ENCODE measurements at places on chromosomes 5 and 9.

DNA sequence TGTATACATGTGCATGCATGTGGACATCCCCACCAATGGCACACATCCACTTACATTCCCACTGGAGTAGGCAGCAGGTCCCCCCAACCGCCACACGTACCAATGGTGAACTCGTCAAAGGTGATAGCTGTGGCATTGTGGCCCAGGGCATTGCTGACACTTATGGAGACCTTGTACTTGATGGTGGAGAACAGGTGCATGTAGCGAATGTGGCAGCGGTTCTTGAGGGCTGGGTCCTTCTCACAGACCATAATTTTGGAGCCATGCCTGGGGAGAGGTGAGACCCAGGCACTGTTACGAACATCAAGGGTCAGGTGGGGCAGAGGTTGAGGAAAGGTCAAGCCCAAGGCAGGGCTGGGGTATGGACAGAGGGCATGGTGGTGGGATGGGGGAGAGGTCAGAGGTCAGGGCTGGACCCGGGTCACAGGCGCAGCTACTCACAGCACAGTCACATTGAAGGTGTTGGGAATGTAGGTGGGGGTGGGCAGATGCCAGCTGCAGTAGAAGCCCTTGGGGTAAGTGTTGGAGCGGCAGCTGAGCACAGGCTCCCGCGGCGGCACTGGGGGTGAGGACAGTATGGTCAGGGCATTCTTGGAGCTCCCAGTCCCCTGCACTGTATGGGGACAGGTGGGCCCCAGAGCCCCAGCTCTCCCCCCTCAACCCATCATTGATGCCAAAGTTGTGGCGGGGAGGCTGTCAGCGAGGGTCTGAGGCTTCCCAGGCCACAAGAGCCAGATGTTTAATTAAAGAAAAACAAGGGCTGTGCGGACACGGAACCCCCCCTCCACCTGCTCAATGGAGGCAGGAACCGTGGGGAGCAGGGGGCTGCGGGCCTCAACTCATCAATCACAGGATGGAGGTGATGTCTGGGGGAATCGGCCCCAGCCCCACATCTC is 31.9 kb downstream of the CNTFR start:
- DNase-seq = no peak

DNA sequence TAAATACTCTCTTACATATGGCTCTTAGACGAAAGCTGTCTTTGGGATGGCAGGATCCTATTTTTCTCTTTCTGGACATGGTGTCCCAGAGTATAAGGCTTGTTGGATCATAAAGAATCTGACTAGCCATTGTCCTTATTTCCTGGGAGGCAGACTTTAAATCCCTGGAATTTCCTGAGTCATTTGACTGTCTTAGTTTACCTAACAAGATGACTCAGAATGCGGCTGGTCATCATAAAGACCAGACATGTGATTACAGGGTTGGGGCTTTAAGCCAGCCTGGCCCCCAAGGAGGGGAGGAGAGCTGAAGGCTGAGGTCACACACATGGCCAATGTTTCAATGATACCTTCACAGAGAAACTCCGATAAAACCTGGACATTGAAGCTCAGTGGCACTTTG is 37.2 kb downstream of the FAM240B start:
- peak; percentile 57 for DNase-seq

- no peak for DNase-seq
Observed at GRCh38 chr9:129185991-129186390, 7.9 kb upstream of the IER5L start.

- no peak for DNase-seq
Observed at GRCh38 chr5:11046160-11046559, 285.1 kb upstream of the DAP start.

DNA sequence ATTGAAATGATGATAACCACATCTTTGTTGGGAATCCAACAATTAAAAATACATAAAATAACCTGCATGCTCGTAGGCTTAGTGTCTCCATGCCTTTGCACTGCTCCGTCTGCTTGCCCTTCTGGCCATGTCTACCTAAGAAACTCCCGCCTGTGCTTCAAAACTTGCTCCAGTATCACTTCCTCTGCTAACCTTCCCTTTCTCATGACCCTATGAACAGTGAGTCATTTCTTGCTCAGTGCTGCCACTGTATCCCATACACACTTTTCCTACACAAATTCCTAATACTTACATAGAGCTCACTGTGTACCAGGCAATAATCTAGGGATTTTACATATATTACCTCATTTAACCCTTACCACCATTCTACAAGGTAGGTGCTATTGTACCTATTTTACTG is 33.5 kb downstream of the TMEM245 start:
- no peak for DNase-seq

DNA sequence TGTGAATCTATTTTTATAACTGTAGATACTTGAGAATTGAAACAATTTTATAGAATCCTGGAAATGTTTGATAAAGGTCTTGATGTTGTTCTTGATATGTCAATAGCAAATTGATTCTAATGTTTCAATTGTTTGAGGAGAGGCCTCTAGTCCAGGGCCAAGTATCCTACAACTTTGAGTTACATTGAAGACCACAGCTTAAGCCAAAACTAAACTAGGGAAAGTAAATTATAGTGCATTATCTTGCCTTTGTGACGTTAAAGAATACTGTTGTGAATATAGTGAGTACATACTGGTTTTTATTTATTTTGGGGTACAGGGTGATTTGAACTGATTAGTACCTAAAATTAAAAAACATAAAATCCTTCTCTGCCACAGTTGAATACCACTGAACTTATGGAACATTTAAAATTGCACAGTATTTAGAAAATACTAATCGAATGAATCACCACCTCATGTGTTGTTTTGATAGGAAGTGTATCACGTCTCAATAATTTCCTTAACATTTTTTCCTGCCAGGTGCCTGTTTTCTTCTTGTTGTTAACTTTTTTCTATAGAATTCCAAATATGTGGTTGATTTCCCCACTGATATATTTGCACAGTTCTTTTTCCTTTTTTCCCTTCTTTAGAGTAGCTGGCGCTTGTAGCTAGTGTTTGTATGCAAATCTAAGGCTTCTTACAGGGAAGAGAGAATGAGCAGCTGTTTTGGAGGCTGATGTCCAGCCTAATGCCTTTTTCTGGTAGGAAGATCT is 12.5 kb downstream of the ARHGEF28 start:
- DNase-seq = no peak

- DNase-seq = no peak
Observed at GRCh38 chr5:167812871-167813270, 478.6 kb upstream of the WWC1 start.

DNA sequence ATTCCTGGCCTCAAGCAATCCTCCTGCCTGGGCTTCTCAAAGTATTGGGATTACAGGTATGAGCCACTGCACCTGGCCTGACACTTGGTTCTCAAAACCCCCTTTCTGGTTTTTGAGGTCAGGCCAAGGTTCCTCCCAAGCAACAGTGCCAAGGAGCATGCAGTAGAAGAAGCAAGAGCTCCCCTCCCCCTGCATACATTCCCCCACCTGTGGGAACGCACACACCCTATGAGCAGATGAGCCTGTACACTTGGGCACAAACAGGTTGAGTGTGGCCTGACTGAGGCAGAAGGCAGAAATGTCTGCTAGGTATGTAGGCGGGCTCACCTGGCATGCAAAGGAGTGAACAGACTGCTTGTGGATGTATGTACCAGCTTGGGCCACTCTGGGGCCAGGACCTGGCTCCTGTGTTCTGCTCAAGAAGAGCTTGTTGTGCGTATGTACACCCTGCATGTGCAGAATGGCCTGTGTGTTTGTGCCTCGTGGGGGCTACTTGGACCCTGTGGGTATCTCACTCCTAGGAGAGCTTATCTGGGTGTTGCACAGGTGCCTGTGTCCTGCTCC is 1.7 kb downstream of the GPRIN1 start:
- DNase-seq = no peak

DNA sequence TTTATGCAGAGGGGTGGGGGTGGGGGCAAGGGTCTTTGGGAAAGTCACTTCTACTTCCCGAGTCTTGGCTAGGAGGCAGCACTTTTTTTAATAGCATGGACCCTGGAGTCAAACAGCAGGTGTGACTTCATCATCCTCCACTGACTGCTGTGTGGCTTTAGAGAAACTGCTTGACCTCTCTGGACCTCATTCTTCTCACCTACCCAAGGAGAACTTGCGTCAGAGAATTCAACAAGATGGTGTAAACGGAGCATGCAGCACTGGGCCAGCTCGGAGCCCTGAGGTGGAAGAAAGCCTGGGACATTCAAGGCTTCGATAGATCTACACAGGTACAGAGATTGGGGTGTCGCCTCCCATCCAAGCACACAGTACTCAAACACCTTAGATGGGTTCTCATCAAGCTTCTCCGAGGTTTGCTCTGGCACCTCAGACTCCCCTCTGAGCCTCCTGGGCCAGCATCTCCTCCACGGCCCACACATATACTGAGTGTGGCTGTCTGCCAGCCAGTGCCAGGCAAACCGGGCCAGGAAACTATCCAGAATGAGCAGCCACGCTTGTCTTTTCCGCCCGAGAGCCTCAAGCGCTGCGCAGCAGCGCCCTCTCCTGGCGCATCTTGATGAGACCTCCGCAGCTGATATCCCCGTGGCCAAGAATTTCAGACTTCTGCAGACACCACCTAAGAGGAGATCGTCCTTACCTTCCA is 4.6 kb upstream of the SLC25A48 start:
- DNase-seq = peak; percentile 23

DNA sequence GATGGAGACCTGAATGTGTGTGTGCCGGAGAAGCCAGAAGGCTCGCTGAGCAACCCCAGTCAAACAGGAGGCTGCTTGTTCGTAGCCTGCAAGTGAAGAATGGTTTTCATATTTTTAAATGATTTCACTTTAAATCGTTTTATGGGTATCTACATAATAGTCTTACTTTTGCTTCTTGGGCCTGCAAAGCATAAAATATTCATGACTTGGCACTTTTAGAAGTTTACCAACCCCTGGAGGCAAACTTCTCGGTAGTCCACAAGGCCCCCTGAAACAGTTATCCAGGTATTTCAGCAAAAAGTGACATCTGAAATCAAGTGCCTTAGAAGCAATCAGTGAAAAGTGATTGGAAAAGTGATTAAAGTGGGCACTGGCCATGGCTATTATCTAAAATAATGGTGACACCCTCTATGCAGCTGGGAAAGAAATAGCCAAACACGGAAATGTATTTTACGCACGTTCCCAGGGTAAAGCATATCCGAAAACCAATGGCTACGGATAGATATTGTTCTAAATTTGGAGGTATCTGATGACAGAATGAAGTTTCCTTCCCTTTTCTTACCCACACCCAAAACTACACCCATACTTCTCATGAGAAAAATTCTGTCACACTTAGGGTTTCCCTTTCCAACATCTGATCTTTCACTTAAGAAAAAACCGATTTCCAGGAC is 39.0 kb downstream of the RAPGEF1 start:
- no peak for DNase-seq

GRCh38 chr5:84642795-84643194 is 258.1 kb upstream of the EDIL3 start:
- no peak for DNase-seq

GRCh38 chr5:35004200-35004599 is 43.5 kb downstream of the AGXT2 start:
- no peak for DNase-seq

- DNase-seq = no peak
Observed at GRCh38 chr5:78984439-78985115, 533 bp downstream of the ARSB start.

DNA sequence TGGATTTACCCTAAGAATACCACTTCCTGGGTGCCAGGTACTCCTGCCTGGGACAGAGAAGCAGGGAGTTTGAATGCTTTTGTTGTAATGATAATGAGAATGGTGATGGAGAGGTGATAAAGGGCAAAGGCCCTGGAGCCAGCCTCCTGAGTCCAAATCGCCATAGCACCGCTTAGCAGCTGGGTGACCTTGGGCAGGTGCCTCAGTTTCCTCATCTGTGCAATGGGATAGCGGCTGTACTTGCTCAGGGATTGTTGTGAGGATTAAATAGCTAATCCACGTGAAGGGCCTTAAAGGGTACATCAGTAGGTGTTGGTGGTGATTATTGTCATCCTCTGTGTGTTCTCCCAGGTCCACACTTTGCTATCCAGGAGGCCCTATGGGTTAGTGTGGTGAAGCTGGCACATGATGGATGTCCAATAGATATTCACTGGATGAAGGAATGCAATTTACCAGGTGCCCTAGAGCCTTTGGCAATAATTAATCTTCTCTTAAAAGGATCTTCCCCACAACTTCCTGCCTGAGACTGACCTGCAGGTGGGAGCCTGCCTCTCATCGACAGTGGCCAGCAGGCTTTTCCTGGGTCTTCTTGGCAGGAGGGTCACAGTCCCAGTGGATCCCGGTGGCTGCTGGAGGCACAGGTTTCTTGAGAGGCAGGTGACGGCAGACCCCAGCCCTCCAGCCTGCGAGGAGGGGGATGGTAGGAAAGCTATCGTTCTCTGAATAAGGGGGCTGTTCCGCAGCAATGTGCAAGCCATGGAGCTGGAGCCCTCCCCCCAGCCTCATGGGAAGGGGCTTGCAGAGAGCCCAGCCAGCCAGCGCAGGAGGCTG is 160.2 kb downstream of the MACROH2A1 start:
- no peak for DNase-seq

DNA sequence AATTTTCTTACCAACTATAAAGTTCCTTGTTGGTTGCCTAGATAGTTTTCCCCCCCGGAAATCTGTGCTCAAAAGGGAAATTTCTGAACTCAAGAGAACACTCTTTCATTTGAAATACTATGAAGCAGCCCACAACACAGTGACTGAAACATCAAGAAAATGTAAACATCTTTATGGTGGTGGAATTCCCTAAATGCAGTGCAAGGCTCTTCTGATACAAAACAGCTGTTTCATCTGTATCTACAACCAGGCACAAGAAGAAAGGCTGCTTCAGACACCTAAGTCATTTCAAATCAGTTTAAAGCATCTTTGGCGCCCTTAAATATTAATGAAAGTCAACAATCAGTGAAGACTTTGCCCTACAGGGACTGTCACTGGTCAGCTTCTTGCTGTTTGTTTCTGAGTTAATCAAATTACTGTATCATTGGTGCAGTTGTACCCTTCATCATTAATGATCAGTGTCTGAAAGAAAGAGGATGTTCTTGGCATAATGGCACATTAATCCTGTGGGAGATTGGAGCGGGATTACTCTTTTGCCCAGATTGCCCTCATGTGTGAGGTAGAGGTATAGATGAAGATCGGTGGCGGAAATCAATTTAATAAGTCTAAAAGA is 947.0 kb downstream of the NR2F1-AS1 start:
- DNase-seq = no peak

DNA sequence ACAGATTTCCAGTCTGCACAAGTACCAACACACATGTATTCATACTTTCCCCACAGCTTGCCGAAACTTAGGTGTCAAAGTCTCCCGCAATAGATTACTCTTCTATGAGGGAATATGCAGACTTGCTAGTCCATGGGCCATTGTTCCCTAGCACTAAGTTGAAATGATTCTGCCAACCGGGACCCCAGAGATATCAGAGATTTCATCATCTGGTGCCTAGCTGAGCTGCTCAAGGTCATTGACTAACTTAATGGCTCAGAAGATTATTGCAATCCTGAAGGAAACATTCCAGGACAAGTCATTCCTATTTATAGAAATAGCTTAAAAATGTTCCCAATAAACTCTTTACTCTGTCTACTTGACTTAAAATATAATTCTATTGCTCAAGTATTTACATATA is 202.6 kb downstream of the PIK3R1 start:
- DNase-seq = no peak

GRCh38 chr5:96374653-96375052 is 58.4 kb downstream of the PCSK1 start:
- DNase-seq = no peak

GRCh38 chr9:1300941-1301340 is 250.8 kb downstream of the DMRT2 start:
- no peak for DNase-seq

Data from smooth muscle cell of the brain vasculature (primary cell).